ENCODE measurements at places on chromosomes 4 and X.
A peak's percentile ranks its signal among the peaks of the same experiment; 100 is the strongest.

GRCh38 chr4:6090931-6091330, 72.7 kb upstream of the C4orf50 start:
- DNase-seq: no peak

GRCh38 chr4:3473996-3474765, 11.1 kb downstream of the DOK7 start:
- no peak for DNase-seq

DNA sequence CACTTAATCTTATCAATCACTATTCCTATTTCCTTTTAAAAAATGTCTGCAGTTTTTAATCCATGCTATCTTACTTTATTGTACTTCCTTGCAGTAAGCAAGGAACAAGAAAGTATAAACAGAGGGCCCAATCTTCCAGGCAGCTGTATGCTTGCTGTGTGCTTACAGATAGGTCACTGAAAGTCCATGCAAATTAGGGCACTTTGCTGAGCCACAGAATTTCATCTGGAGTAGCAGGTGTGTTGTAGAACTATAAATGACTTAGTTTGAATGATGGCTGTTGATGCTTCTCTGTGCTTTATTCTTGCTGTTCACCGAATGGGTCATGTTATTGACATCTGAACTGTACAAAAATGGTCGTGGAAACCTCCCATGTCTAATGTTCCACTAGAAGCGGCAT, 154.6 kb downstream of the ATOH1 start:
- no peak for DNase-seq

- DNase-seq: peak; percentile 75
Measured at GRCh38 chr4:169080981-169081380, 70.9 kb upstream of the CBR4 start.

DNA sequence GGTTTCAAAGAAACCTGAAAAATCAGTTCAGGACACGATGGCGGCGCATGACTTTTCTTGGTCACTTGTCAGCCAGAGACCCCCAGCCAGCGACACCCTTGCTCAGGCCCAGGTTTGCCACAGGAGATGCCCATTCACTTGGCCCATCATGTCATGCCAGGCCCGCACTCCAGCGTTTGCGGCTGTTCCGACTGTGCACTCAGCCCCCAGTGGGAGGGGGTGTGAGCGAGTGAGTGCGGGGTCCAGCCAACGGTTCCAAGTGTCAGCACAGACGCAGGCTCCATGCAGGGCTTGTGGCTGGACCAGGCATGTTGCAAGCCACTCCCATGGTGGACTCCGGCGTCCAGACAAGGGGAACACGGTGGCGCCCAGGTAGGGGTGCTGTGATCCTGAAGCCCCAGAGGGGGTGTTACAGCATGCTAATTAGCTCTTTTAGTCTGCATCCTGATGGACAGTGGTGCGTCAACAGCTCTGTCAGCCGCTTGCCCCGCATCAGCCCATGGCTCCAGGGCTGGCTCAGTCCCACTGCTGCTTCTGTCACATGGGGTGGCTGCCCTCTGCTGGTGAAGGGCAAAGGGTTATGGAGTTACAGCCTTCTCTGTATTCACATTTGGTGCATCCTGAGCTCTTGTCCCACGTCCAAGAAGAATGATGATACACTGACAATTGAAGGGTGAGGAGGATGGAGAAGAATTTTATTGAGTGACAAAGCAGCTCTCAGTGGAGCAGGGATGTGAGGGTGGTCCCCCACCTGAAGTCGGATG, 3.7 kb upstream of the MAEA start:
- DNase-seq: peak; percentile 53

- no peak for DNase-seq
Measured at GRCh38 chrX:110803506-110803905, 7.9 kb upstream of the CHRDL1 start.

DNA sequence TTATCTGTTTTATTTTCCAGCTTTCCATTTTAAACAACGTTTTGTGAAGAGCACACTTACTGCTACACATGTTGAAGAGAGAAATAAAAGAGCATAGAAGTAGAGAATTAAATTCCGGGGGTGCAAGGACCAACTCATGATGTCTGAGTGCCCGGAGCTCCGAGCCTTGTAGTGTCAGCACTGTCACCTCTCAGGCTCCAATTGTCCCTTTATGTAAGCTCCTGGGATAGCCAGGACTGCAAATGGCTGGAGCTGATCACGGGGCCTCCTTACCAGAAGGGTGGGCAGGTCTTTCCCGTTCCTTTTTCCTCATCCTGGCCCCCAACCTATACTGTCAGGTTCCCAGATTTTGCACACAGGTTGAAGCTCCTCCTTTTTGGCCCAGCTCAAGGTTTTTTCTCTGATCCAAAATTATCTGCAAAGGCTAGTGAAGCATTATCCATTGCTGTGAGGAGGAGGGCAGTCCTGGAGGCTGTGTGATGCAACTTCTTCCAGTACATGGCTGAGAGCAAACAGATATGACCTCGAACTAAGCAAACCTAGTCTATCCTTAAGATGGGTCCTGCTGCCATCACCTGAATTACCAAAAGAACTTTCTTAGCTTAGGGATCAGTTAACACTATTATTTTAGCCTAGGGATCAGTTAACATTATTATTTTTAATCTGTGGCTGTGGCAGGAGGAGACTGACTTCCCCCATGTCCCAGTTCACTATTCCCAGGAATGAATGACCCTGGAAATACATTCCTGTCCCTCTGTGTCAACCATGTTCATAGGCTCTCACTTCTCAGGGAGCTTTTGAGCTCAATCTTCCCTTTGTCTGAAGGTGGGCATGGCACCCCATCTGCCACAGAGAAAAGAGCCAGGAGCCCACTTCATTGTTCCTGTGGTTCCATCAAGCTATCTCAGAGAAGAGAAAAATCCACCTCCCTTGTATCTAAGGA, at the start of gene FGG:
Gene FGG (minus strand): TSS at position 185 of the 943 bp plus-strand sequence. CDS start 47 bp downstream, at position 138.
- DNase-seq: no peak

DNA sequence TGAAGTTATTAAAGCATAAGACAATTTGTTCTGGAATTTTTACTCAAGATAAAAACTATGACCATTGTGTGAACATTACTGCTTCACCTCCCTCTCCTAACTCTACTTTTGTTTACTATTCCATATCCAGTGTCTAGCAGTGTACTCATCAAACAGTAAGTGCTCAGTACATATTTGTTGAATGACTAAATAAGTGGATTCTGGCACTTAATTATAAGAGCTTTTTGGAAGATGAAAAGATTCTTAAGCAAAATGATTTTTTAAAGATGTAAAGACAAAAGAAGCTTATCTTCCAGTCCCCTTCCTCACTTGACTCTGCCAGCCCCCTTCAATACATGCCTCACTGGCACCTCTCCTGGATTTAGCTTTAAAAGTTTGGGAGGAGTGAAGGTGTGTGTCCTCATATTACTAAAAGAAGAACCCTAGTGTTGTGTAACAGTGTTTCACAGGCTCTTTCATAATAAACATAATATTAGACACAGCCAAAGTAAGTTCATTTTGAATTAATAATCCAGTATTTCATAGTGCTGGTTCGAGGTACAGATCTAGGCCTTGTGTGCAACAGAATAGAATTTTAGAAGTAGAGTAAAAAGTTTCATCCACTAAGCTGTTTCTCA, 53.0 kb downstream of the GAB1 start:
- DNase-seq: no peak

DNA sequence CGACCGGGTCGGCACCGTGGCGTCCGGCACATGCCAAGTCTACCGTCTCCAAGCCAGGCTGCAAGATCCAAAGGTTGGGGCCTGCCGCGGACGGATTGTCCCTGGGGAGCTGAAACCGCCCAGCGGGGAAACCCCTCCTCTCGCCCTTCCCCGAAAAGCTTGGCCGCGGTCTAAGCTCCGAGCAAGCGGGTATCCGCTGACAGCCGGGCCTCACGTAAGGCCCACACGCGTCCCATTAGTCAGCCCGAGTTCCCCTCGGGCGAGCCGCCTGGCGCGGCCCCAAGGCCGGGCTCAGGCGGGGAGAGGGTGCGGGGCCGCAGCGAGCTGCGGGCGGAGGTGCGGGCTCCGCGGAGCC, 6.8 kb upstream of the BCOR start:
- no peak for DNase-seq

DNA sequence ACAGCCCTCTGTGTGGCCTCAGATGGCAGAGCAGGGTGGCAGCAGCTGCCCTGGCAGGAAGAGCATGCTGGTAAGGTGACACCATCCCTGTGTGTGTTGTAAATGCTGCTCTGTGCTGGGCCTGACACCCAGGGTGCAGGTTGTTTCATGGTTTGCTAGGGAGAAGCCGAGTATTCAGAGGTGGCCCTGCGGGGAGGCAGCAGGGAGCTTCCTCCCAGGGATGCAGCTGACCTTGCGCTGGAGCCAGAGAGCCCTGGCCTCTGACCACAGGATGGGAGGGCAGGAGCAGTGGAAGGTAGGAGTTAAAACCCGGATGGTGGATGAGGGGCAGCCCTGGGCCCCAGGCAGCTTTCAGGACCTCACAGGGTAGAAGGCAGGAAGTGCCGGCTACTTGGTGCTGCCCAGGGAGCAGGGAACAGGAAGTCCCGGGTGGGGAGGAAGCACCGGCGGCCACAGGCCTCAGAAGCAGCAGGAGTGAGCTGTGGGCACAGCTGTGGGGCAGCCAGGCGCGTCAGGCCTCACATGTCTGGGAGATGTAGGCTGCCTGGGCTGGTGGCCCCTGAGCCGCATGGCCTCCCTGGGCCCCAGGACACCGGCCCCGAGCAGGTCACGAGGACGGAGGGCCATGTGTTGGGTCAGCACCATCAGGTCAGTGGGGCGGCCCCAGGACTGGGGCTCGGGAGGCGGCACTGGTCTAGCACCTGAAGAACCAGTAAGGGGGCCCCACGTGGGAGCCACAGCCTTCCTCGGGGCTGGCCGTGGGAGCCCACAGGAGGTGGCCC, 19.1 kb downstream of the SH3BP2 start:
- peak; percentile 81 for DNase-seq

GRCh38 chrX:125757794-125758564, 408.1 kb downstream of the DCAF12L2 start:
- DNase-seq: no peak

- DNase-seq: no peak
Measured at GRCh38 chr4:56222514-56222913, 164.8 kb downstream of the AASDH start.

GRCh38 chrX:148905400-148905799, 405.0 kb downstream of the AFF2 start:
- no peak for DNase-seq

Measured in sciatic nerve (tissue), 2 donors.